Glomerular endothelial cell (primary cell): ENCODE measurements at places on chromosomes 16 and 17.

DNA sequence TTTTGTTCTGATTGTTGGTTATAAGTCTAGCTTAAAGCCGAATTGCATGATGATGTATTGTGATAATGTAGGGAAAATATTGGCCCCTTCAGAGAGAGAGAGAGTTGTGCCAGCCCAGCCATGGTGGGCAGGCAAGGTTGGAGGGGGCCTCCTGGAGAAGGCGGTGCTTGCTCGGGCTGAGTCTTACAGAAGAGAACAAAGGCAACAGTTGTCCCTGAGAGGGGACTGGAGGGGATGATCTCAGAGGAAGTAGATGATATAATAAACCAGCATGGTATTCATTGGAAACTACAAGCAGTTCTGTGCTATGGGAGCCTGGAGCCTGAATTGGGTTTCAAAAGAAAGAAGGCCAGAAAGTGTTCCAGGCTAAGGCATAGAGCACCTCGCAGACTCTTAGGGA lies 173.8 kb downstream of the RPTOR start:
- no peak for DNase-seq

GRCh38 chr17:56367366-56367765 lies 214.1 kb downstream of the ANKFN1 start:
- no peak for DNase-seq

DNA sequence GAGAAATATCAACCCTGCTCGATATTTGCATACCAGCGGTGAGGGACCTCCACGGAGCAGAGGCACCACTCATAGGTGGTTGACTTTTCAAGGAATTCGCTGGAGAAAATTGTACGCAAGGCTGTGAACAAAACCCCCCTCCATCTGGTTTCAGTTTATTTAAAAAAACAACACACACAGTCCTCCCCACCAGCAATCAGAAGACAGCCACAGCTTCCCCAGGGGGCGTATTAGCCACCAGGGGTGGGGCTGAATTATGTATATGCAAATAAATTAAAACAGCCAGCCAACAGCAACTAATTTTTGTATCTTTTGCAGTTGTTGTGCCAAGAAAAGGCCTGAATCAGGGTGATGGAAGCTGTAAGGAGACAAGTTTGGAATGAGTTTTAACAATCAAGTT lies 5.9 kb upstream of the HSD11B2 start:
- no peak for DNase-seq

DNA sequence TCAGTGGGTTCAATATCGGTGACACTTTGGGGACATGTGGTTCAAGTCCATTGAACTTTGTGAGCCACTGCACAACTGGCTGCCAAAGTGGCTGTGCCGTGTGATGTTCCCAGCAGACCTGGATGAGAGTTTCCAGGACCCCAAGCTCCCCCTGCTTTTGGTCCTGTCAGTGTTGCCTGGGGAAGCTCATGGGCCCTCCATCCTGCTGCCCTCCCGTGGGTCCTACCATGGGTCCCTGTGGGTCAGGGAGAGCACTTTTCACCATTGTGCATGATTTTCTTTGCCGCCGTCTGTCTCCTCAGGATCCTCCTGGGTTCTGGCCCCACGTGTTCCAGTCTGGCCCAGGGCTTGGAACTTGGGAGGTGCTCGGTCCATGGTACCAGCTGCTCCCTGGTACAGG lies 38.1 kb downstream of the LGALS9 start:
- no peak for DNase-seq

DNA sequence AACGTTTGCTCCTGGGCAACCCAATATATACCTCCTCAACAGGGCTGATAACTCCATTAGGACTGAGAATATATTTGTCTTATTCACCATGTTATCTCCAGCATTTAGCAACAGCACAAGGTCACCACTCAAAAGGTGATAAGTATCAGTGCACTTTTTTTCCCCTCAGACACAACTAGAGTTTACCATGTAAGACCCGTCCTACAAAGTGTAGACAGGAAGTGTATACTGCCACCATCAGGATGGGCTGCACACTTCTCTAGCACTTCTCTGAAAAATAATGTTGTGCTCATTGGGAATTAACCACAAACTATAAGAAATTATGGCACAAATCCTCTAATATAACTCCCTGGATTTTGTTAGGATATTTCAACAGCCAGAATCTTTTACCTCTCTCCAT lies 5.7 kb upstream of the VAT1L start:
- no peak for DNase-seq

- no peak for DNase-seq
Observed at GRCh38 chr17:38322156-38322779, 21.5 kb downstream of the GPR179 start.

DNA sequence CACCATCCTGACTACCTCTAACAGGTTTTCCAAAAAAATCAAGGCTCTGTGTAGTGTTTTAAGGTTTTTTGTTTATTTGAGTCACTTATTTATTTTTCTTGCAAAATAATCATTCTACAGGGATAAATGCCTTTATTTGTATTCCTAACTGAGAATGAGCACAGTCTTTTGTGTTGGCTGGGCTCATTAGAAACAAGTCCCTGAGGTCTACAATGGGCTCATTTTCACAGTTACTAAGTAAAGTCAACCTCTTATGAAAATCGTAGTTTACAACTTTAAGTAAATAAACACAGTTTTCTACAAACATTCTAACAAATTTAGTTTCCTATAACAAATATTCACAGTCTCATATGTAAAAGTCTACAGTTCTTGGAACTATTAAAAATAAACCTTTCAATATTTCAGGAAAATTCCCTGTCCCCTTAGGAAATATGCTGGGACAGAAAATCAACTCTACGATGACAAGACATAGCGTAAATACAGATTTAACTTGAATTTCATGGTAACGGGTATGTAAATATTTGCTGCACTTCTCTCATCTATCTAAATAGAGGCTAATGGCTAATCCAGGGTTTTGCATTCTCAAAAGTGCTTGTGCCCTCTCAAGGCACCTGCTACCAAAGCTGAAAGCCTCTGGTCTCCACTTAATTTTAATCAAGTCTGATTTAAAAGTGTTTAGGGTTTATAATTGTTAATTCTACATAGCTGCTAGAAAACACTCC lies 31.5 kb upstream of the CDH5 start:
- no peak for DNase-seq

- DNase-seq, result no peak
Observed at GRCh38 chr17:357644-358043, 5.0 kb upstream of the RPH3AL start.

- DNase-seq, result no peak
Observed at GRCh38 chr16:58931436-58931835, 197.3 kb upstream of the GOT2 start.

- DNase-seq, result no peak
Observed at GRCh38 chr17:80308692-80309517, 48.3 kb downstream of the RNF213 start.

DNA sequence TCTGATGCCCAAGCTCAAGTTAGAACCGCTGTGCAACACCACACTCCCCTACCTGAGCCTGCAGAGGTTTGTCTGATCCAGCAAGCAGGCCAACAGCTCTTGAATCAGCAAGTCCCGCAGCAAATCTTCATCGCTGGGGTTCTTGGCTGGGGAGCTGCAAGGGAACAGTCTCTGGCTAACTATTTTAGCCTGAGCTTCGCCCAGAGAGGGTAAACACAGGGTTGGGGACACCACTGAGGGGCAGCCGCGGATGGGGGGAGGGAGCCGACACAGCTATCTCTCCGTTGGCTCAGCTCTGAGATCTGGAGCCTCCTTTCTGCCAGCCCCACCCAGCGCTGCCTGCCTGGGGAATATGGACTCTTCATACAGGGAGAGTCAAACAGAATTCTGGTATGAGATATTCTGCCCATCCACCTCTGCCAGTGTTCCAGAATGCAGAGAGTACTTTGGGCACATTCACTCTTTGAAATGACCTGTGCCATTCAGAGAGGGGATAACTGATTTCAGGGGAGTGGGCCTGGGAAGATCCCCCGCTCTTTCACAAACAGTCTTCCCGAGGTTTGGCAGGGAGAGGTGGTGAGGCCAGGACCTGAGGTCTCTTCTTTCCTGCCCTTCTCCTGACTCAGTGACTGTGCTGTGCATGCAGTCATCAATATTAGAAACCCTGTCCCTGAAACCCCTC lies 7.4 kb downstream of the GIP start:
- no peak for DNase-seq

- DNase-seq, result no peak
Observed at GRCh38 chr17:55098765-55099164, 130.2 kb downstream of the STXBP4 start.

DNA sequence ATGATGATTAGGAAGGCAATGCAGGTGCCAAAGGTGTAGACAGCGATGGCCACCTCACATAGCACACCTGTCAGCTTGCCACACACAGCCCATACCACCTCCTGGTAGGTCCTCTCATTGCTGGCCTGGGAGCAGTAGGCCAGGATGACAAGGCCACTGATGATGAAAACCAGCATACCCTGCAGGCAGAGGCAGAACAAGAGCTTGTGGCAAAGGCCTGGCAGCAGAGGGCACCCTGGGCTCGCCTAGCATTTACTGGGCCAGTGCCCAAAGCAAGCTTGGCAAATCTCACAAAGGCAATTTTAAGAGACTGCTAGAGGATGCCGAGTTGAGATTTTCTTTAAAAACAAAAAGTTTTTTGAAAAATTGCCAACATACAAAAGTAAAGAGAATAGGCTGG lies 5.9 kb downstream of the SLC38A7 start:
- no peak for DNase-seq

- DNase-seq, result no peak
Observed at GRCh38 chr16:56389554-56389953, 35.8 kb downstream of the AMFR start.

DNA sequence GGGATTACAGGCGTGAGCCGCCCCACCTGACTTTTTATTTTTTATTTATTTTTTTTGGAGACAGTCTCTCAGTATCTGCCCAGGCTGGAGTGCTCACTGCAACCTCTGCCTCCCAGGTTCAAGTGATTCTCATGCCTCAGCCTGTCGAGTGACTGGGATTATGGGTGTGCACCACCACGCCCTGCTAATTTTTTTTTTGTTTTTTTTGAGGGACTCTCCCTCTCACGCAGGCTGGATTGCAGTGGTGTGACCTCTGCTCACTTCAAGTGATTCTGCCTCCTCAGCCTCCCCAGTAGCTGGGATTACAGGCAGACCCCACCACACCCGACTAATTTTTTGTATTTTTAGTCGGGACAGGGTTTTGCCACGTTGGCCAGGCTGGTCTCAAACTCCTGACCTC lies 7.7 kb downstream of the ZNF207 start:
- DNase-seq, result no peak

DNA sequence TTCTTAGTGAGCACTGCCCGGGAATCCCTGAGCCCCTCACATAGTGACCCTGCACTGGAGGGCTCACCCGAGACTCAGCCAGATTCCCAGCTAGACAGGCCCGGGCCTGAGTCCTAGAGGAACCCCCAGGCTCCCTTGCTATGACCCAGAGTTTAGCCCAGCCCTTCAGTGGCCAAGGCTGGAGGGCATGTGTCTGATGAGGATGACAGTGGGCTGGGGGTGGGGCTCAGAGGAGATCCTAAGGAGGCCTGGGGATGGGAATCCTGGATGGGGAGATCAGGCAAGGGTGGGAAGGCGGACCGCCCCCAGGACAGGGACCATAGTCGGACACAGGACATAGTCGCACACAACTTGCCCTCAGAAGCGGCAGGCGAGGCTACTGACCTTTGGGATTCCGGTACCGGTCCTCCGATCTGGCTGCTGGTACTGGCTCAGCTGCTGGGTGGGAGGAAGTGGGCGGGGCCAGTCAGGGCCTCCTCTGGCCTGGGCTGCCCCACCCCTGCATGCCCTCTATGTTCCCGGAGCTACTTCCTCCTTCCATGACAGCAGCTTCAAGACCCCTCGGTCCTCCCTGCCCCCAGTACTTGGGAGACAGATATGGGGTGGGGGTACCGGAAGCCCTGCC lies 1.1 kb downstream of the CD79B start:
- DNase-seq, result no peak

DNA sequence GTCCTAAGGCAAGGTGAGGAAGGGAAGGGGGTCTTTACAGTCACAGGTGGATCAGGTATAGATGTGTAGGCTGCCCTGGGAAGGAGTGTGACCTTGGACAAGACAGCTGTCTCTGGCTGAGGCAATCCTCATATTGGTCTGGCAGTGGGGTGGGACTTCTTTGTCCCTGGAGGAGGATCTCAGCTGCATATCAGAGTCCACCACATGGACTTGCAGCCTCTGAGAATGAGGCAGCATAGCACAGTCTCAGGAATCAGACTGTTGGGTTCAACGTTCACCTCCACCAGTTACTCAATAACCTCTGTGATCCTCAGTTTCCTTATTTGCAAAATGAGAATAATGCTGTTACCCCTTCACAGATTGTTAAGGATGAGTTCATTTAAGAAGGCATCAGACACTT lies 33.4 kb downstream of the ACSM2A start:
- no peak for DNase-seq

- DNase-seq, result no peak
Observed at GRCh38 chr17:41026715-41027471, at the start of gene KRTAP1-5. Gene KRTAP1-5 (minus strand): TSS chr17:41027208. CDS start chr17:41027155, 53 bp downstream.

DNA sequence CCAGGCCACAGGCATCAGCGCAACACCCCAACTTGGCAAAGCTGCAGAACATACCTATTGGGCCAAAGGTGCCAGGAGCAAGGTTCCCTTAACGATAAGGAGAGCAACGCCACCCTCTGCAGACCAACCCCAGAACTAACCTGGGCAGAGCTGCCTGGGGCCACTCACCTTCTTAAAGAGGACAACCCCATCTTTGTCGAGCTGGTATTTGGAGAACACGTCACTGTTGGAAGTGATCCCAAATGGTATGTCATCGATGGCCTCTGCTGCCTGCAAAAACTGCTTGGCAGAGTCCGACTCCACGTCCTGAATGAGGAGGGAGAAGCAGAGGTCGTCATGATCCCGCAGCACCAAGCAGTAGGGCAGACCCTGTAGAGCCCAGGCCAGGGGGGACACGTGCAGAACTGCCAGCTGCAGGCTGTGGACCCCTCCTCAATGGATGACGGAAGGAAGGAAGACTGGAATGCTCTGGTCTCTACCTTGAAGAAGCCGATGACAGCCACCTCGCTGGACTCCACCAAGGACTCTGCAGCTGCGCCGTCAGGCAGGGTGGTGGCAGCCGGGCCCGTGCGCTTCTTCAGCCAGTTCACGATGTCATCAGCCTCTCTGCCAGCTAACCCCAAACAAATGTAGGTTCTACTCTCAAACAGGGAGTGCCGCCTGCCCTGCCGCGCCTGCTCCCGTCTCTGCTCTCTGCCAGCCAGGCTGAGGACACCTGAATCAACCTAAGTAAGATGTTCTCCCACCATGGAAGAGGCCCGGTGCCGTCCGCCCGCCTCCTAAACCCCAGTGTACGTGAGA lies 5.2 kb downstream of the P4HB start:
- DNase-seq, result no peak

GRCh38 chr17:78862073-78863023 lies 21.7 kb upstream of the USP36 start:
- peak; percentile 89 for DNase-seq

DNA sequence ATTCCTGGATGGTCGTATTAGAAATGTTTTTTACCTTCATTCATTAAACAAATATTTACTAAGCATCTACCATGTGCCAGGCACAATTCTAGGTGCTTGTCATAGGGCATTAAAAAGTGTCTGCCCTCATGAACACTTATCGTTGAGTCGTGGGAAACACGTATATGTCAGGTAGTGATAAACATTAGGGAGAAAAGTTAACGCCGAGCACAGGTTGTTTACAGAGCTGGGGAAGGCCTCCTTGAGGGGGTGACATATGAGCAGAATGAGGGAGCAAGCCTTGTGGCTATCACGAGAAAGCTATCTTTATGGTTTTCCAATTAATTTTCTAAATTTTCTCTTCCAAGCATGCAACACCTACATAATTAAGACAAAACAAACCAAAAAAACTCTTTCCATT lies 985 bp upstream of the ZNF213 start:
- no peak for DNase-seq

GRCh38 chr17:16947470-16947869 lies 24.4 kb downstream of the TNFRSF13B start:
- DNase-seq, result no peak
